Motor neuron (in vitro differentiated cells): ENCODE measurements at places on chromosomes 7 and 10. TPM values are rescaled to one million over a fixed set of nuclear protein-coding genes. Genes with fewer than 3 reads are reported as not detected.

The HERC4 gene
- total RNA-seq: 80.5 and 83.6 TPM in 2 replicates

DNA sequence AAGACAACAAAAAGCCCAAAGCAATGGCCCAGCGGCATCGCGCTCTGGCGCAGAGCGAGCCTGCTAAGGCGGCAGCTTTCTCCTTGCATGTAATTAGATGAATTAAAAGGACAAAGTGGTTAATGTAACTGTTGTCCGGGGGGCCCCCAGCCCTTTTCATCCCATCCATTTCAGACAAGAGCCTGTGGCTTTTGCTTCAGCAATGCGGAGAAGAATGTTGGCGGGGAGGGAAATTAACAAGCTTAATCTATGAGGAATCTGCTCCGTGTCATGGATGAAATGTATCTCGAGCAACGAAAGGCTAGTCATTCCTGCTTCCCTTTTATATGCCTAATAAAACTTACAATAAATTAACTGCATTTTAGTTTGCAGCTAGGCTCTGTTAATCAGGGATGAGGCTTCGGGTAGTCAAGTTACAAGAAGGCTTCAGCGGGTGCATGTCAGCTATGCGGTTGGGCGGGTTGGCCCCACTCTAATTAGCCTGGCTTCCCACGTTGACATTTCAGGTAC, 203.3 kb downstream of the BUB3 start:
- peak; percentile 72 for ATAC-seq

The AZGP1 gene
- 1.2 and 1.6 TPM in 2 replicates for total RNA-seq

The PDE6C gene
- 0.22 and 0.41 TPM in 2 replicates for total RNA-seq

The ZCWPW1 gene
- 2.2 and 2.6 TPM in 2 replicates for total RNA-seq

GRCh38 chr7:26399736-26400135, 108.1 kb downstream of the SNX10 start:
- no peak for ATAC-seq

DNA sequence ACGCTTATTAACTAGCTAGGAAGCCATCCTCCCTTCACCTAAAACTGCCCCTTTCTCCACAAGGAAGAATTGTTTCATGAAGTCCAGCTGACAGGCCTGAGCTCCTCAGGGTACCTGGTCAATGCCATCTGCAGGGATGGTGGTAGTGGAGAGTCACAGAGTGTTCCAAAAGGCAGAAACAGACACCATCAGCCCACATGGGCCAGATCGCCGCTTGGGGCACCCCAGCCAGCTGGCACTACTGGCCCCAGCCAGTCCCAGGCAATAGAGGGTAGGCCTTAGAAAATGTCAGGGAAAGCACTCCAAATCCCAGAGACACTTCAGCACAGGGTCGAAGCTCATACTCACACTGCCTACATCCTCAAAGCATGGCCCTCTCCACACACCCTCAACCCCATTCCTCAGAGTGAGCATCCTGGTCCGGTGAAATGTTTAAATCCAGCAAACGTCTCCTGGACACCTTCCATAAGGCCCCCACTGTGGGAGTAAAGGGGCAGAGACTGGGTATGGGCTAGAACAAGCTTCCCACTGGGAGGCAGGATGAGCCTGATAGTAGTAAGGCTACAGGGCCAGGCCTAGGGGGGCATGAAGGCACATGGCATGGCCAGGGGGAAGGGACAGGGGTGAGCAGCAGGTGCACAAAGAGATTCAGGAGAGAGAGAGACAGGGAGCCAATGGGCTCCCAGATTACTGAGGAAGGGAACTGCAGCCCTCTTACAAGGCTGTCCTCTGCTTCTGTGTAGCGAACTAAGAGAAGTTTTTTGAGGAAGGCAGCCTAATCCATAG, 1.9 kb downstream of the LRRC20 start:
- ATAC-seq: no peak

DNA sequence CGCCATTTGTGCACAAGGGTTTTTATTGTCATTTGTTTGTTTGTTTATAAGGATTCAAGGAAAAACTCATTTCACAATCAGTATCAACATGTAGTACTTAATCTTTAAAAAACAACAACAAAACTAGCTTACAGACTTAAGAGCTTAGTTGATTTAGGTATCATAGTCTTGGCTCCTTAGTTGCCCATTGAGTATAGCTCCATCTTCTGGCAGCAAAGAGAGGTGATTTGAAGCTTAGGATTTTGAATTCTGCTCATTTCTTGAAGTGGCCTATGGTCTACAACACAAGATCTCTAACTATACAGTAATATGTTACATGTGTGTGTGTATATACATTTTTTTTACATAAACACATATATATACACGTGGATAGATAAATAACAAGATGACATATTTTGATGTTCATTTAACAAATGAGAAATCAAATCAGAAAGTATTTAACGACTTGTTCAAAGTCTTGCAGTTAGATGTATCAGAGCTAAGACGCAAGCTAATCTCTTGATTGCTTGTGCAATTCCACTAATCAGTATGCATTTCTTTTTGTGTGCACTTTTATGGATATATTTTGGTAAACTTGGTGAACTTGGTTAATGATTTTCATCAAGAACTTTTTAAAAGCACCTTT, 307.3 kb downstream of the CAMK1D start:
- peak; percentile 59 for ATAC-seq

GRCh38 chr10:5479481-5480161, 19.7 kb downstream of the CALML5 start:
- no peak for ATAC-seq

DNA sequence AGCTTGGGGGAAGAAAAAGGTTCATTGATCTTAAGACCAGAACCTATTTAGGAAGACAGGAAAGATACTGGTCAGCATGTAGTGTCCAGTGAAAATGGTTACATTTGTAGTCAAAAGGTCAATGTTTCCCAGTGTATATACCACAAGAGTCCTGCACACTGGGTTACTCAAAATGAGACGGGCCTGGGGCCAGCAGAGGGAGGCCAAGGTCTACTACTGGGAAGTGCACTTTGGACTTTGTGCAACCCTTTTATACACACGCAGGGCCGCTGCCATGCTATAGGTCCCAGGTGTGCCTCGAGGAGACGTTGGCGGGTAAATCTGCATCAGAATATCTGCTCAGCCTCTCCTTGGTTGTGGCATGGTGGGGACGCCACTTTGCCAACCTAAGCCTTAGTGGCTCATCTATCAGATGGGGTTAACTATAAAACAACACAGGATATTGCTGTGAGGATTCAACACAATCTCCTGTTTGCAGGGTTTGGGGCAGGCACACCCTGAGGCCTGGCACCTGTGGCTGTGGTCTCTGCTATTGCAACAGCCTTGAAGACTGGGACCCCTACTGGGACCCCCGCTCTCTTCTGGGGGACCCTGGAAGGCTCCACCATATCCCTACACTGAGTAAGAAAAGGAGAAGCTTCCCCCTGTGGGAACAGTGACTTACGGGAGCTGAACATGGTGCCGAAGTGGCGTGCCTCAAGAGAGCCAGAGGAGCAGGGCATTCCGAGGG, 19.7 kb downstream of the CLRN3 start:
- no peak for ATAC-seq

DNA sequence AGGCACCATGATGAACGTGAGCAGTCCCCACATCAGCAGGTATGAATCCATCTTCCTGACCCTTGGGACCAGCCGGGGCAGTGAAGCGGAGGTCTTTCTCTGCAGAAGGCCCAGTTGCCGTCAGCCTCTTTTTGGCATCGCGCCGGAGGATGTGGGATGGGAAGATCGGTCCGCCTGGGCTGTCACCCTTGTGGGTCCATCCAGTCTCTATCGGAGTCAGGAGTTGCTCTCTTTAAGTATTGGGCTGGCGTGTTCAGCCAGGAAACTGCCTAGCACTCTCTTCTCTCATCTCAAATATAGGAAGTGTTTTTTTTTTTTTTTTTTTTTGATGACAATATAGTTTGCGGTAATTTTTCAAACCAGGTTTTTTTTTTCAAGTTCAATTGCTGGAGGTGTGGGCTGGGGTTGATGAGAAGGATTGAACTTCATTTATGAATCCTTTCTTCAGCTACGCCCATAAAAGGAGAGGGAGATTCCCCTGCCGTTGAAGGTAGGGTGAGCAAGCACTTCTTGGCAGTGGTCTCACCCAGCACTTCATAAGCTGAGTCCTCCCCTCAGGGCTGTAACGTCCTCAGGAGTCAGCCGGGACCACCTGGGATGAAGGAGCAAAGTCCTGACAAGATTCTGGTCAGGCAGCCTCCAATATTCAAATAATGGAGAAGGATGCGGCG, at the start of gene IL2RA:
Gene IL2RA, minus strand, starts transcription at position 267 of the 671 bp plus-strand sequence. Its CDS starts 216 bp downstream, at position 51.
- ATAC-seq: no peak

DNA sequence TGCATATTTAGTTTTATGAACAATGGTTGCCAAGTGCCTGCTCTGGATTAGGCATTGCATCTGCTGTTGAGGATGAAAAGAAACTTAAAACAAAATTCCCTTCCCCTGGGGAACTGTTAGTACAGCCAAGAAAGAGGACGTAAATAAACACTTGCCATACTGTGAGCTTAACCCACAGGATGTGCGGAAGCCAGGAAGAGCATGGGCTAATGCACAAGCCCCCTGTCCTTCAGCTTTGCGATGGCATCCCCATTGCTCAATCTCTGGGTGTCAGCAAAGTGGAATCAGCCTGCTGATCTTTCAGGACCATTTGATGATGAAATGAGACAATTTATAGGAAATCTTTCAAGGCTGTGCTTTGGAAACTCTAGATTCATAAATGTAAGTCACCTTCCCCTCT, 399.9 kb upstream of the IGFBP3 start:
- no peak for ATAC-seq

- ATAC-seq: no peak
These were observed 35.3 kb downstream of the COG5 start for GRCh38 chr7:107528461-107528860.

DNA sequence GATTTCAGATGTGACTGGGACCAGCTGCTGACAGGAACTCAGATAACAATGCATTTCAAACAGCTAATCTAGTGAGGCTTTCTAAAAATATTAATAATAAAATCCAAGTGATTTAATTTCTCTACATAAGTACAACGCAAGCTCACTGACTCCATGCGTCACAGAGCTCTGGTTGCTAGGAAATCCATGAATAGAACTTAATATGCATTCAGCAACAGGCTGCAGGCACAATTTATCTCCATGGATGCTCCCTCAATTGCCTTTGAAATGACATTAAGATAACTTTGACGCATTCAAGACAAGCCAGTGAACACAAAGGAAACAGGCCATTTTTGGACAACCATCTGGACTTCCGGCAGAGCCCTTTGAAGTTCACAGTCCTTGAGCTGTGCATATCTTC, 118.7 kb upstream of the COL1A2 start:
- ATAC-seq: peak; percentile 89

DNA sequence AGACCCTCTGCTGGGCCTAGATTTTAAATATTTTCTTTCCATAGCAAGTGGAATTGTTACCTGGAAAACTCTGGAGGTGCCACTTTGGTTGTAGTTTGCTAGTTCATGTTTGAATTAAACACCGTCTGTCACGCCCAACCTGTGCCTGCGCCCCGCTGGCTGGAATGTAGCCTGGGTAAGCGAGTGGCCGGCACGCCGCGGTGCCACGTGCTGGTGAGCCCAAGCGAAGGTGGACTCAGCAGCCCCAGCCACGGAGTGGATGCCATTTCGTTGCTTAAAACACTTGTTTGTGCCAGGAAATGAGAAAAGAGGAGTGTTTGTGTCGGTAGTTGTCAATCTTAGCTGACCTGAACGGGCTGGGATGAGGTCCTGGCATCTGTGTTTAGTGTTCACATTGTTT, 2.7 kb downstream of the GET4 start:
- no peak for ATAC-seq

The AASS gene
- 8.7 and 11.5 TPM in 2 replicates for total RNA-seq

GRCh38 chr7:95972523-95972922, 200.2 kb downstream of the DYNC1I1 start:
- no peak for ATAC-seq
